ENCODE measurements at places on chromosomes 1 and 21.

GRCh38 chr1:20699558-20699957, 18.2 kb downstream of the KIF17 start:
- no peak for DNase-seq

- no peak for DNase-seq
These were observed 543 bp downstream of the ABCB10 start for GRCh38 chr1:229557913-229558414.

- DNase-seq = no peak
These were observed 402.8 kb downstream of the MATN1 start for GRCh38 chr1:30320581-30320890.

- peak; percentile 45 for DNase-seq
These were observed 642 bp downstream of the SLC30A7 start for GRCh38 chr1:100896481-100896982.

DNA sequence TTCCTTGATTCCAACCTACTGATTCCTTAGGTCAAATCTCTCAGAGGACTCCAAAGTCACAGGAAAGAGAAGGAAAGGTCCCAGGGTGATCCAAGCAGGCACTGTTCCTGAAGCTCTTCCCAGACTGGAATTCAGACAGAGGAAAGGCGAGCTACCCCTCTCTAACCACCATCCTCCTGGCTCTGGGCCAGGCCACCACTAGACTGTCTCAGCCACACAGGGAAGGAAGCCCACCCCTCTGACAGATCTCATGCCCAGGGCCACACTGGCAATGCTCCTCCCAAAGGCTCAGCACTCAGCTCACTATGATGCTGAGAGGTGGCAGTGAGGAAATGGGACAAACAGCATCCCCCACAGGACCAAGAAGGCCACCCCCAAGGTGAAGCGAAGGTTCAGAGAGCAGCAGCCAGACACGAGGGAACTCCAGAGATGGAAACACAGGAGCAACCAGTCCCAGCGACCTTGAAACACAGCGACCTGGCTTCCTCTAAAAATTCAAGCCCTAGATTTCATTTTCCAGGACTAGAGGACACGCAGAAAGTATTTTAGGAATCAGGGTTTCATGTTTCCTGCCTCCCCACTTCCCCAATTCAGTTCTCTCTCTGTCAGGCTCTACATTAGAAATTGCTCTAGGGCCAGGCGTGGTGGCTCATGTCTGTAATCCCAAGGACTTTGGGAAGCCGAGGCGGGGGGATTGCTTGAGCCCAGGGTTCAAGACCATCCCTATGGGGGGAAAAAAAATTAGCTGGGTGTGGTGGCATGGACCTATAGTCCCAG, 18.8 kb downstream of the PIK3C2B start:
- DNase-seq = no peak

GRCh38 chr1:39089931-39090521, 63.9 kb downstream of the NDUFS5 start:
- DNase-seq = no peak

GRCh38 chr21:19864476-19864875, 1133.7 kb upstream of the NCAM2 start:
- no peak for DNase-seq

DNA sequence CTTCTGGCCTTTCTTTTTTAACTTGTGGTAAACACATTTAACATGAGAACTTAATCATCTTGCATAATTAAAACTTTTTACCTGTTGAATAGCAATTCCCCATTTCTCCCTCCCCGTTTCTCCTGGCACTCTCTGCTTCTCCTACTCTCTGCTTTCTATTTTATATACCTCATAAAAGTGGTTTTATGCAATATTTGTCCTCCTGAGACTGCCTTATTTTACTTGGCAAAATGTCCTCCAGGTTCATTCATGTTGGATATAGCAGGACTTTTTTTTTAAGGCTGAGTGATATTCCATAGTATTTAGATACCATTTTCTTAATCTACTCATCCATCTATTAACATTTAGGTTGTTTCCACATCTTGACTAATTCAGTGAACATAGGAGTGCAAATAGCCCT, 35.0 kb downstream of the BTG3 start:
- no peak for DNase-seq

DNA sequence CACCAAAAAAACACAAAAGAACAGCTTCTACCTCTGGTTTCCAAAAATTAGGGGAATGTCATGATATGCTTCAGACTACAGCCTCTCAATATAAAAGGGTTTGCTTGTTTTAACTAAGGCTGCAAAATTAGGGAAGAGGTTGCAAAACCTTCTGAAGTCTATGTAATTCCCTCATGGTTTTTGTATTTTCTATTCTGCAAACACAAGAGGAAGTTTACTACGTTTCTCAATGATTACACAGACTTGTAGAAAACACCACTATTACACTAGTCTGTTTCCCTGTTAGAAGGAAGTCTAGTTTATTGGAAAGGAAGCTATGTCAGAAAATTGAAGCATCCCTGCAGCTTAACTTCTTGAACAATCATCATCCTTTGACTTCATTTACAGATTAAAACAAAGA, 229.7 kb upstream of the FMN2 start:
- no peak for DNase-seq

GRCh38 chr21:46437511-46437910, 21.2 kb upstream of the DIP2A start:
- DNase-seq = no peak

DNA sequence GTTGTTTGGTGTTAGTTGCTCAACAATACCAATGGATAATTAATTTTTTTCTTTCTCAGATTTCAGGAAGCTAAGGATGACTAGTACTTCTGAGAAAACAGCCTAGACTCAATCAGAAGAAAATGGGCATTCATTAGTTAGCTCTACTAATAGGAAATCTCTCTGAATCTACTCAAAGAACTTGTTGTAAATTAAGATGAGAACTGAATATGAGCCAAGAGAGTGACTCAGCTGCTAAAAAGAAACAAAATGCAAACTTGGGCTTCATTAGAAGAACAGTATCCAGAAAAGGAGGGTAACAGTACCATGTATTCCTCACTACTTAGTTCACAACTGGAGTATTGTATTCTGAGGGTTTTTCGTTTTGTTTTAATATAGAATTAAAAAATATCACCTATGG, 12.5 kb downstream of the FOXJ3 start:
- DNase-seq = no peak

DNA sequence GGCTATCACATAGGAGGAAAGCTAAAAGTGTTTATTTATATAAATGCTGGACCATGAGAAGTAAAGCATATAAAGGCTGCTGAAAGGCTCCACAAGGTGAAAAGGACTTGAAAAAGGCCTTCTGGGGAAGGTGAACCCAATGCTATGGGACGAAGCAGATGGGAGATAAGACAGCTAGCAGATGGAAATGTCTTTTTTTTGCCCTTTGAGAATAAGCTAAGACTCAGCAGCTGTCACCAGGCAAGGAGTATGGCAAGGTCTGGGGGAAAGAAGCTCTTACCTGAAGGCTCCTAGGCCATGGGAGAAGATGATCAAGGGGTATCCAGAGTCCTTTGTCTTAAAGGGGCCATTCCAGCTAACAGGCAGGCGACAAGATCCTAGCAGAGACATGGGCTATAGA, 9.9 kb downstream of the PAFAH2 start:
- no peak for DNase-seq

GRCh38 chr1:194833111-194833510, 1646.7 kb upstream of the B3GALT2 start:
- no peak for DNase-seq

GRCh38 chr21:17085707-17086106, 427.1 kb upstream of the CXADR start:
- DNase-seq = no peak

DNA sequence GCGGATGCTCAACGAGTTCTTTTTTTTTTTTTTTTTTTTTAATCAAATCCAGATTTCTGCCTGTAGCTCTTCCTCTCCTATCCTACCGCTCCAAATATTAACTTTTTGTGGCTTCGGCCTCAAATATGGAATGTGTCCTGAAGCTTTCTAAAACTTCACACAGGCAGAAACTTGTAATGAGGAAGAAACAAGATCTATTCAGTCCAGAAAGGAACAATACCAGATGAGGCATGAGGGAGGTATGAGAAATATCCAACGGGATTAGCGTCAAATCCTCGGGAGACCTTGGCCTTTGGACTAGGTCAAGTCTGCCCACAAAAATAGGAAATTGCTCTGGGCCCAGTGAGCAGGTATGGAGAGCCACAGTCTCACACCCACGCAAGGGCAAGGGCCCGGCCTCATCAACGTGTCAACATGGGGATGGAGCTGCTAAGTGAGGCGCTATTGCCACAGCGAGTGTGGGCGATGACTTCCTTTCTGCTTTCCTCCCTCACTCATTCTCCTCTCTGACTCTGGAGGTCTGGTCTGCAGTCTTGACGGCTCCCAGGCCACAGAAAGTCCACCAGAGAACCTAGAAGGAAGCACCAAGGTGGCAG, 66.6 kb downstream of the BCAR3 start:
- peak; percentile 33 for DNase-seq

- DNase-seq = no peak
These were observed 44.2 kb downstream of the RAB3B start for GRCh38 chr1:51946300-51946699.
